ENCODE measurements at places on chromosomes 16 and 17. TPM values are rescaled to one million over a fixed set of nuclear protein-coding genes. Genes with fewer than 3 reads are reported as not detected.

Gene B3GNT9
- 0.78 TPM for polyA plus RNA-seq

Gene PRSS8
- polyA plus RNA-seq, result not detected

Gene MYH11
- 2.2 TPM for polyA plus RNA-seq

Gene CHST4
- not detected for polyA plus RNA-seq

Gene TEDC2
- 0.84 TPM for polyA plus RNA-seq

Gene RASL10B
- 0.14 TPM for polyA plus RNA-seq

Gene PGP
- 6.0 TPM for polyA plus RNA-seq

Gene CSH2
- not detected for polyA plus RNA-seq

Gene HSD11B2
- polyA plus RNA-seq, result not detected

Gene CHD9NB
- polyA plus RNA-seq, result not detected

Gene HOXB6
- not detected for polyA plus RNA-seq
